Cortex of kidney (tissue), 1 donor: ENCODE measurements at places on chromosomes 5 and 9.

DNA sequence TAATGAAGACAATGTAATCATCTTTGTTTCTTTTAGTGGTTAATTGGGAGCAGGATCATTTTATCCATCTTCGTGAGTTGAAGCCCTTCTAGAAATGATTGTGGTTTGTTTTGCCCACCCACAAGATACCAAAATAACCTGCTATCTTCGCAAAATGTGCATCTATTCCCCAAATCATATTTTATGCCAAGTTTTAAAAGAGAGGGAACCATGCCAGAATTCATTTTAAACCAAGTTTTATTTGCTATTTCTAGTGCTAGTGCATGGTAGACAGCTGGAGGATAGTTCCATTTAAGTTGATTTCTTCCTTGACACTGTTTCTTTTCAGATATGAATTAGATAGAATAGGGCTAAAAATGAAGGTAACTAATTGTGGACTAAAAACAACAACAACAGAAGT is 104.2 kb downstream of the RAB3C start:
- DNase-seq = no peak

DNA sequence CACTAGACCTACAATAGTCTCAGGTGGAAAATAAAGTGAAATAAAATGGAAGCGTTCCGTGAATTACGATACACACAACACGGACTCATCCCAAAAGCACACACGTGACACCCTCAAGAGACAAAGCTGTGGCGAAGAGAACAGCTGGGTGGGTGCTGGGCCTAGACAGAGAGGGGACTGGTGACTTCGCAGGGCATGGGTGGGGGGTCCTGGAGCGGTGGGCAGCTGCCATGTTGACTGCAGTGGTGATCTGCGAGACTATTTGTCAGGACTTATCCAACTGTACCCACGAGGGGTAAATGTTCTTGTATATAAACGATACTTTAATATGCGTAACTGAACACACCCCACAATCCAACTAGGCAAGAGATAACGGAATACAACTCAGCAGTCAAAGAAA is 52.0 kb downstream of the GOLM1 start:
- no peak for DNase-seq

DNA sequence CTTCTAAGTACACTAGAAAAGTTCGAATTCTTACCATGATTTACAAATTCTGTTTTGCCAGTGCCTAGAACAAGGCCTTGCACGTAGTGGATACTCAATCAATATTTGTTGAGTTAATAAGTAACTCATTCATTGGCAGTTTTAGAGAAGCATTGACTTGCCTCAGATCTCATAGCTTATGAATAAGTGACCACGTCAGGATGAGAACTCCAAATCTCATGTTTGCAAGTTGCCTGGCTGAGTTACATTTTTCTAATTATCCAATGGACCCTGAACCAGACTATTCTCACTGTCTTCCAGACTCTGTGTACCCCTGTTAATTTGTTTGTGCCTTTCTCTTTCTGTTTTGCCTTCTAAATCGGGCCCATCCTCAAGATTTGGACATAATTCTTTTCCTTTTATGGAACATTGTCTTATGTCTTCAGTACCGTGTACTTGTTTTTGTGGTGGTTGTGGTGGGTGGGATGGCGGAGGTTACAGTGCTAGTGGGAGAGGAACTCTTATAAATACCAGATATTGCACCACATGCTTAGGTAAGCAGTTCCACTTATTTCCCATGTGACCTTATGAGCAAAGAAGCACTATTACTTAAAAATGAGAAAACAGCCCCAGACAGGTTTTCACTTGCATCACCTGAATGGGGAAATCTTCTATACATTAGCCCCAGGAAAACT is 96.3 kb downstream of the UNC13B start:
- no peak for DNase-seq

- no peak for DNase-seq
Measured at GRCh38 chr9:131012023-131012334, 3.0 kb downstream of the LAMC3 start.

GRCh38 chr5:160486573-160486972 is 64.9 kb downstream of the PTTG1 start:
- DNase-seq = no peak

GRCh38 chr5:152171888-152172287 is 233.2 kb downstream of the NMUR2 start:
- DNase-seq = no peak

DNA sequence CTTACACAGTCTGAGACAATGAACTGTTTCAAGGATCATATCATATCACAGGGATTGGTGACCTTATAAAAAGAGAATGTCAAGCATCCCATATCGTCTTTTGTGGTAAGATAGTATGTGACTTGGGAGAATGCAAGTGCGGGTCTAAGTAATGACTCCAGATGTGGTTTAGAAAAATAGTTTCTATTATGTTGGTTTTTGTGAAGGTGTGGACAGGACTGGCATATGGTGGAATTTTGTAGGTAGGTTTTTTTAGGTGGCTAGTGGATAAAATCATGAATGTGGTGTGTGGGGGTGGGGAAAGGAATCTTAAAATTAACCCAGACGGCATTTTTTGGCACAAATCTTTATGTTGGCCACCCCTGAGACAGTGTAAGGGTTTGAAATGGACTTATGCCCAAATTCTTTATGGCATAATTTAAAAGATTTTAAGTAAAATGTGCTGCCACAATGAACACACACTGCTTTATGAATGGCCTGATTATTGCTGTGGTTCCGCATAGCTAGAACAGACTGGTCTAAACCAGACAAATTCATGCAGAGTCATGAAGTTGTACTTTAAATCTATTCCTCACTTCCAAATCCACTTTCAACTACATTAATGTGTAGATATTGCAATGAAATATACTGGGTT is 204.8 kb upstream of the HAPLN1 start:
- no peak for DNase-seq

- no peak for DNase-seq
Measured at GRCh38 chr9:114400219-114400618, 12.4 kb upstream of the AKNA start.

DNA sequence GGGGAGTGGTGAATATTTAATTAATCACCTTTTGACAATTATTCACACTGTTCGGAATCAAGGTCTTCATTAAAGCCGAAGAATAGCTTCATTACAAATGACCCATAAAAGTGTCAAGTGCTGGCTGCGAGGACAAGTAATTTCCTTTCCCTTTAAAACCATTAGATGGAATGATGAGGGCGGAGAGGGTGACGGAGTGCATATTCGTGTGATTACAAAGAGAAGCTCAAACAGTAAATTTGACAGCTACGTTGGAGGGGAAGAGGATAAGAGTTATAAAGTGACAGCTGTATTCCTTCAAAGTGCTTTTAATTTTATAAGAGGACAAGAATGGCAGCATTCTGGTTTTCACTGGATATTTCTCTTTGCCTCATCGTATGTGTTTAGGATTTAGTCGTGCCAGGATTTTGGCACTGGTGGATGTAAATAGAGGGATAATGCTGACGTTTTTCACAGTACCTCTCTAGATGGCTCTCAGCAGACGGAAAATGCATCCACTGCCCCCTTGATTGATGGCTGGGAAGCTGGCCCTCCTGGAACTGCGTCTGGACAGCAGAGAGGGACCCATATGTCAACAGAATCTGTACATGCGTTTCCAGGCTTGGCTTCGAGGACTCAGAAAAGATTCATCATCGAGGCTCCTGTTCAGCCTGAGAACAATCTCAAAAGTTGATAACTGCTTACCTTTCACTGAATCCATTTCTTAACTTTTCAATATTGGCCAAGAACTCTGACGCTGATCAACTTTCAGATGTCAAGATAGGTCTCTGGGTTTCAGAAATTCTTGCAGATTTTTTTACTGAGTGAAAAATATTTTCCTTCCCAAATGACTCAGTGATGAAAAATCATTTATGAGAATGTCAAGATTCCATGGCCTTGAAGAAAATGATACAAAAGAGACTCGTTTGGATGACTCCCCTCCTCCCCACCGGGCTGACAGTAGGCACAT is 50.4 kb upstream of the IRX2 start:
- no peak for DNase-seq

- DNase-seq = no peak
Measured at GRCh38 chr9:37897665-37898064, 6.3 kb downstream of the SLC25A51 start.

GRCh38 chr5:89283728-89284493 is 400.9 kb upstream of the MEF2C start:
- DNase-seq = no peak

- DNase-seq = no peak
Measured at GRCh38 chr5:102222772-102223171, 73.3 kb downstream of the SLCO4C1 start.
